ENCODE measurements at places on chromosomes 6 and 20.

DNA sequence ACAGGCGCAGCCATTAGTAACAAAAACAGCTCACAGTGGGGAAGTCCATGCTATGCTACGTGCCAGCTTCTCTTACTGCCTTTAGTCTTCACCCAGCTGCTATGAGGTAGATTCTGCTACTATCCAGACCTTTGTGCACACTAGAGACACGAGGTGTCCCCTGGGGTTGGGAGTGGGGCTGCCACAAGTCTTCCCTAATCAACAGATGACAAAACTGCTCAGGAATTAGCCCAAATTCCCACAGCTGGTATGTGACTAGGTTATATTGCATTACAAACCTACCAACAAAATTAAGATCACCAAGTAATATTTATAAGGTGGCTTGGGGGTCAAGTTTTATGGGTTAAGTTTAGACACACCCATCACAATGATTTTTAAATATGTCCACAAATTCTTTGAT lies 63.3 kb downstream of the PSMB1 start:
- DNase-seq = no peak

GRCh38 chr6:41371992-41372831 lies 36.8 kb downstream of the NCR2 start:
- no peak for DNase-seq

GRCh38 chr6:24574809-24575208 lies 71.2 kb downstream of the KIAA0319 start:
- DNase-seq = no peak

DNA sequence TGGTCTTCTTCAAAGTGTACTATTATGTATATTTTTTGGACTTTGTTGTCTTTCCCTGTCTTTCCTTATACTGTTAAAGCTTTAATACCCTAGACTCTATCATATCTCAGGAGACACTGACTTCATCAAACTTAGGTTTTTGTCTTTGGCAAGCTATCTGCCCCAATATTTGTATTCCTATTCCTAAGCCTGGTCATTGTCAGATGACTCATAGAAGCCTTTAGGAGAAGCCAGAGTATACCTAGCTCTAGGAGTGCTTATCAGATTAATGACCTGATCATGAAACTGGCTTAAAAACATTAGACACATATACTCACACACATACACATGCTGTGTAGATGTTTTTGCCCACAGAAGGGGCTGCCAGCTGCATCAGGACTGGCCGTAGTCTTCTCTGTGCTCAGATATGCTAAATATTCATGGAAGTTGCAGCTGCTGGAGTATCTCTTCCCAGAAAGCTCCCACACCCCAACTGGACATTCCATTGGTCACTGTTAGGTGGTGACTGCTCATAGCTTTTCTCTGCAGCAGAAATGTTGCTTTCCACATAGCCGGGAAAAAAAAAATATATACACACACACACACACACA lies 102.0 kb downstream of the ANKS1A start:
- no peak for DNase-seq

All from LoVo (cell line).